CD4-positive, alpha-beta T cell treated with Interleukin-4 for 1 hour (primary cell): ENCODE measurements at places on chromosomes 4 and X.

DNA sequence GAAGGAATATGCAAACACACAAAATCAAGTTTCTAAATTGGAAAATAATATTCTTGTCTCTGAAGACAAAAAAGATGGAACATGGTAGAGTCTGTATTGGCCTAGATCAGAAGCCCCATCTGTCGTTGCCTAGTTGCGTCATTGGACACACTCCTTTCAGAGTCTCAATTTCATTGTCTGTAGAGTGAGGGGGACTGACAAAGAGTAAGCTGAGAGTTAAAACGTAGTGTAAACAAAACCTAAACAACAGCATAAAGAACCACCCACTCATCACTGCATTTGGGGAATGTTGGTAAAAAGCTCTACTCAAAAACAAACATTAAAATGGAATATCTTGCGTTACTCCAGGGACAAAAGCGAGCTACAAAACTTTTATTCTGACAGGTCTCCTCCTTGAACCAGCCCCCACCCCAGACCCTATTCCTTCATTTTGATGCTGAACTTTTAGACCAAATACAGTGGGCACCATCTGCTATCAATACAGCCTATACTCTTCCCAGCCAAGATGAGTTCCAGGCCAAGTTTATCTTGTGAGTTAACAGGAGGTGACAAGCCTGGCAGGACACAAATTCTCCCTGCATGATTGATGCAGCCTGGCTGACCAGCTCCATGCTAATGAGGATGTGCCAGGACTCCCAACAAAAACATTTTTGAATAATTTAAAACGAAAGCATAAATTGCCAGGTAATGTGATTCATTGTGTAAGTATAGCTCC is 125.2 kb downstream of the COL25A1 start:
- DNase-seq: no peak

GRCh38 chrX:37854148-37854547 is 6.8 kb upstream of the DYNLT3 start:
- DNase-seq: no peak

- no peak for DNase-seq
Measured at GRCh38 chr4:153098427-153098826, 105.8 kb upstream of the TRIM2 start.

- no peak for DNase-seq
Measured at GRCh38 chr4:23717528-23718248, 172.2 kb downstream of the PPARGC1A start.

GRCh38 chr4:140109292-140109691 is 44.7 kb downstream of the MAML3 start:
- DNase-seq: no peak

DNA sequence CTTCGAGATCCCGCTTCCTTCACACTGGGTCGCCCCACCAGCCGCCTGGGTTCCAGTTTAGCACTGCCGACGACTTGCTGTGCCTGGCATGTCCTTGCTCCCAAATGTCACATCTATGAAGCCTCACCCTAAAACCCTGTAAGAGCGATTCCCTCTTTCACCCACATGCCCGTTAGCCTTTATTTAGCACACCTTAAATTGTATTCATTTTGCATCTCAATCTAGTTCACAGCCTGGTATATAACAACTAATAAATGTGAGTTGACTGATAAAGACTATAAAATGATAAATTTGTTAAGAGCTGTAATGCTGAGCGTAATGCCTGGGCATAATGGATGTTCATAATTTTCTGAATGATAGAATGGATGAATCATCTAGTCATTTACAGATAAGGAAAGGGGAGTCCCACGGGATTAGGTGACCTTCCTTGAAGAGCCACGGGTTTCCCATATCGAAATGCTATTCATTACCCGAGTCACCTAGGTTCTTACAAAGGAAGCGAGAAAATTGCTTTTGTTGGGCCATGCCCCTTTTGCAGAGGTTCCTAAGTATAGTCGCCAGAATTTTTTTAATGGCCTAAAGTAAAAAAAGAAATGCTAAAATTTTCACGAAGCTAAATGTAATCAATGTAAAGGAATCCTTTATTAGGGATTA is 1.1 kb upstream of the AP1S2 start:
- no peak for DNase-seq

GRCh38 chr4:110618581-110619462 is 4.1 kb downstream of the PITX2 start:
- no peak for DNase-seq

DNA sequence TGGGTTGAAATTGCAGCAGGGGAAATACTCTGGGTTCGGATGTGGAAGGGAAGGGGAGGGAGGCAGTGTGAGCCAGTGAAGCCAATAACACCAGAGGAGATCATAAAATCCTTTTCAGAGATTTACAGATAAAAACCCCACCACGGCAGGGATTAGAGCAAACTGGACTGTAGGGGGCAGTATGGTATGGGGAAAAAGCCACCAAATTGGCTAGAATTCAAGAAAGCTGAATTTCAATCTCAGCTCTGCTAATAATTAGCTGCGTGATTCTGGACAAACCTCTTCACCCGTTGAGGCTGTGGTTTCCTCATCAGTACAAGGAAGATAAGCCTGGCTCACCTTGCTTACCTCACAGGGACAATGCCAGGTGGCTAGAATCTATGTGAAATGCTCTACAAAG is 108.1 kb downstream of the ATG4A start:
- no peak for DNase-seq

DNA sequence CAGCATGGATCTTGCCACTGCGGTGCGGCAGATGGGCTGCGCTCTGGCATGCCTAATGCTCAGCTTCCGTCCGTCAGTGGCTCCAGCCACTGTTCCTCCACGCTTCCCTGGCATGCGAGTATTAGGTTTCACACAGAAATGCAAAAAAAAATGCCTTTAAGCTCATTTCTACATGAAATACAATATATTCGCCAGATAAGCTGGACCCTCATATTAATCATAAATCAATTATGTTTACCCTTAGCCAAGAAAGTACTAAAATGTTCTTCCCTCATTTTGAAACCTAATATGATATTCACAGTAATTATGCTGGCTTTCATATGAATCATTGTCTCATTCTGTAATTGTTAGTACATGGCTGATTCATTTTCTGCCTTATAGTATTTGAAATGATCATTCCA is 115.5 kb upstream of the FAM241A start:
- DNase-seq: no peak

GRCh38 chrX:47145395-47146120 is 537 bp downstream of the RBM10 start:
- DNase-seq: no peak

- no peak for DNase-seq
Measured at GRCh38 chr4:144347121-144347520, 206.6 kb upstream of the GYPA start.

DNA sequence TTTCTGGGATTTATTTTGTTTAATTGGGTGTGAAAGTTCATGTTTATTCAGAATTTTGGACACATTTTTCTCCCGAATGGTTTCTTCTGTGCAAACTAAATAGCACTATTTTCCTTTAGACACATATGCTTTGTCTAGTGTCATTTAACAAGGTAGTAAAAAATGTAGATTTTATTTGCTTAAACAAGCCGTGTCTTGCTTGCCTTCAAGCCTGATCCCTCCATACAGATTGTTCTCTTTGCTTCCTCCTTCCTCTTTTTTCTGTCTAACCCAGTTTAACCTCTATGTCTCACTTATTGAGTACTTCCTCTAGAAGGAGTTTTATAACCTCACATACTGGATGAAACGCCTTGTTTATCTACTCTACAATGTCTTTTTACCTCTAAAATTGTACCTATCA is 211.8 kb downstream of the NPFFR2 start:
- DNase-seq: no peak

- DNase-seq: no peak
Measured at GRCh38 chrX:18010253-18010652, 149.2 kb upstream of the RAI2 start.

GRCh38 chrX:14497184-14497666 is 32.1 kb upstream of the GLRA2 start:
- DNase-seq: peak; percentile 45

DNA sequence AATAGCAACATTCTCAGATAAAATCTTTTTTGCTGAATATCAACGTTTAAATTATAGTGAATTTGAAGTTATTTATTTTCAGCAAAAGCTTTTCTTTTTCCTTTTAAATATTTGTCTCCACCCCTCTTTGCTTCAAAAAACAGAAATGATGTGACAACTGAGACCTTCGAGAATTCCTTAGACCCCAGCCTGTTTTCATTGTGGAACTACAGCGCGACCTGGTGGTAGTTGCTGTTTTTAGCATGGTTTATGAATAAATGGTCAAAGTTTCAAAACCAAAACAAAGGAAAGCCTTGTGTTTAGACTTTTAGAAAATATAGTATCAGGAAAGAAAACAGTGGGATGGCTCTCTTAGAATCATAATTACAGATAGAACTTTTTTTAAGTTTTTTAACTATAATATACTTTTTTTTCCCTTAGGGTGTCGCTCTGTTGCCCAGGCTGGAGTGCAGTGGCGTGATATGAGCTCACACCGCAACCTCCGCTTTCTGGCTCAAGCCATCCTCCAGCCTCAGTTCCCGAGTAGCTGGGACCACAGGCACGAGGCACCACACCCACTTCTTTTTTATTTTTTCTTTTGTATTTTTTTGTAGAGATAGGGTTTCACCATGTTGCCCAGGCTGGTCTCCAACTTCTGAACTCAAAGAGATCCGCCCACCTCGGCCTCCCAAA is 26.8 kb upstream of the TMEM184C start:
- DNase-seq: peak; percentile 38

GRCh38 chr4:169619958-169620879 is at the start of gene CLCN3:
Gene CLCN3 (plus strand): TSS chr4:169620578. CDS start chr4:169635929, 15,351 bp downstream.
- peak; percentile 96 for DNase-seq

DNA sequence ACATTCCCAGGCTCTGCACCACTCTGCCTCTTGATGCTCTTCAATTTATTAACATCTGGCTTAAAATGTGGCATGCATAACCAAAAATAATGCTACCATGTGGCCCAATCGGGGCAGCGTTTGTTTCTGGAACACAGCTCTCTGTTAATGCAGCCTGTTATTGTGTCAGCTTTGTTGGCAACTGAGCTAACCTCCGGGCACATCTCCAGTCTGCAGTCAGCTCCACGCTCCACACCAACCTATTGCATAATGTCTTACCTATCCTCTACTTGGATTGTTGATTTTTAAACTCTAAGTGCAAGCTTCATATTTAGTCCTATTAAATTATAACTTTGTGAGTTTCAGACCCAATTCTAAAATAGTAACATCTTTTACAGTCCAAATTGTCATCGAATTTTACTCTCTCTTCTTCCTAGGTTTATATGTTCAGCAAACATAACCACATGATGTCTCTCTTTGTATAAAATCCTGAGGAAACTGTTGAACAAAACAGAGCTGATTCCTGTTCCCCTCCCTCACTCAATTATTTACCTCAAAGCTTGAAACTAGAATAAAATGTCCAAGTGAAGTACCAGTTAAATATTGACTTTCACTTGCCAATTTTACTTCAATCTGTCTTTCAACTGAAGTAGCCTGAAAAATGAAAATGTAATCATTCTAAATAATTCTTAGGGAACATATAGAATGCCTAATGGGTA is 92.2 kb upstream of the RAPGEF2 start:
- DNase-seq: no peak

DNA sequence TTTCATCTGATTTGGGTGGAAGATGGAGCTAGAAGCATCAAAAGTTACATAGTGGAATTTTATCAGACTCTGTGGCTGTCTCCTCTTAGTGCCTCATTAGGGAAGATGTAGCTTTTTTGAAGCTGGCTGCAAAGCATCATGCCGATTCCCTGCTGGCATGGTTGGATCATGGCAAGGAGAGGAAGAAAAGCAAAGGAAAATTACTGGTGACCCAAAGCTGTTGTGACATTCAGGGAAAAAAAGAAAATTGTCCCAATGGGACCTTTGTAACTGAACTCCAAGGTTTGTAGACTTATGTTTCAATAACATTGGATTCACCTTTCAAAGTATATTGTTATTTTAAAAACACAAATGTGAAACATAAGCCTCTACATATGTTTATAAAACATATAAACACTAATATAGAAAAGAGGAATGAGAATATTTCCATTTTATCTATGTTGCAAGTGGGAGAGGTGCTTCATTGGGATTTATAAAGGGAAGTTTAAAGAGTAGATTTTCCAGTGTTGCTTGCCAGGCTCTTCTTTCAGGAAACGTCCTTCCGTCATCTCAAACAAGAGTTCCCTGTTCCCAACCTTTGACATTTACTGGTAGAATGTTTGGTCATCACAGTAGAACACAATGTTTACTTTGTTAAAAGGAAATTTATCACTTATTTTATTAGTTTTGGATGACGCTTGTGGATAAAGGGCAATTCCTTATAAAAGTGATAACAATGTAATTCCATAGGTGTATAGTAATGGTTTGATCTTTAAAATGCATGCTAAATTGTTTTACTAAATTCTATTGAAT is 190.1 kb upstream of the GPRIN3 start:
- DNase-seq: no peak

GRCh38 chrX:119073911-119074310 is 1.1 kb downstream of the CT47C1 start:
- no peak for DNase-seq

DNA sequence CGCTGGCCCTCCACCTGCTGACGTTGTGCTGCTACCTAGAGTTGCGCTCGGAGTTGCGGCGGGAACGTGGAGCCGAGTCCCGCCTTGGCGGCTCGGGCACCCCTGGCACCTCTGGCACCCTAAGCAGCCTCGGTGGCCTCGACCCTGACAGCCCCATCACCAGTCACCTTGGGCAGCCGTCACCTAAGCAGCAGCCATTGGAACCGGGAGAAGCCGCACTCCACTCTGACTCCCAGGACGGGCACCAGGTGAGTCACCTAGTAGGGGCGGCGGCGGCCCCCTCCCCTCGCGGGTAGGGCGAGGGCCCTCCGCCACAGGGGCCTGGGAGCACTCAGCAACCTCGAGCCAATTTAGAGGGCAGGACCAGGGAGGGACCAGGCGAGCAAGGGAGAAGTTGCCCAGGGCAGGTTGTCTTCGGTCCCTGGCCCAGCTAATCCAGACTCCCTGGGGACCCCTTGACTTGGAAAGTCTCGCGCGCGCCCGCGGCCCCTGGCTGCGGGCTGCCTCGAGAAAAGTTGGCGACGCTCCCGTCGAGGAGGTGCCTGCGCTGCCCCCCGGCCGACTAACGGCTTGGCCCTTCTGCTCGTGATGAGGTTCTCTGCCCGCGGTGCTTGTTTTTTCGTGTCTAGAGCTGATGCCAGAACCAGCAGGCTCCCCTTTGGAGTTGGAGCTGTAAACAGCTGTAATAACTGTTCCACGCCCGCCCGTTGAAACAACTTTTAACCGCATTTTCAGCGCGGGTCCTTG is 717 bp downstream of the EDA start:
- no peak for DNase-seq

GRCh38 chr4:699816-700580 is 5.6 kb upstream of the PCGF3 start:
- DNase-seq: no peak

- no peak for DNase-seq
Measured at GRCh38 chr4:152697284-152698088, 17.7 kb upstream of the TMEM154 start.

DNA sequence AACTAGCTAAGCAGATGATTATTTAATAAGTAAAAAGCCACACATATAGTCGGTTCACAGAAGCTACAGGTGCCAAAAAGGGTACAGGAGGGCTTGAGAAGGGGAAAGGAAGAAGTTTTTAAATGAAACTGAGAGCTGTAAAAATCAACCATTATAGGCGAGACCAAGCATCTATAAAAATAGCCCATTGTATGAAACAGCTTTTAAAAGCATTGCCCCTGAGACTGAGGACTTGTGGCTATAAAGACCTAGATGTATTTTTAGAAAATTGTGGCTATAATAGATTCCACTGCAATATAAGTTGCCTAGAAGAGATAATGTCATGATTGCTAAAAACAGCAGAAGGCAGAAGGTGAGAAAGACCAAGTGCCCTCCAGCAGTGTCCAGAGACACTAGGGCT is 15.0 kb upstream of the TTC29 start:
- DNase-seq: no peak
